ENCODE measurements at places on chromosomes 1 and 21.

- no peak for DNase-seq
These were observed 9.6 kb downstream of the DHRS3 start for GRCh38 chr1:12608311-12608957.

- no peak for DNase-seq
These were observed 36.7 kb downstream of the DISP3 start for GRCh38 chr1:11515368-11516300.

DNA sequence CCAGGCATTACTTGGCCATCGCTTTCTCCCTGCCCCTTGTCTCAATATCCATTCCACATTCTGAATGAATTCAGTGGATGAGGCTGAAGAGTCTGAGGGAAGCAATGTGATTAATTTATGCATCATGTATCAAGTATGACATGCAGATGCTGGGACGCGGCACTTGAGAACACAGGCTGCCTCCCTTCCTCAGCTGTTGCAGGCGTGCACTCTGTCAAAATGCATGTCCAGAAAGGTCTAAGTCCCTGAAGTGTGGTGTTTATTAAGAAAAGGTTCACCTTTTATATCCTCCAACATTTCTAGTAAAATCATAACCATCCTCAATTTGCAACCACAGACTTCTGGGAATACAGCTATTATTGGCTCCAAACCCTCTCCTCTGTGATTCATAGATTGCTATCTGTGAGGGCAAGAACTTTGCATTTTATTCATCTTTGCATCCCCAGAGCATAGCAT, 22.6 kb upstream of the RAB3GAP2 start:
- no peak for DNase-seq

- no peak for DNase-seq
These were observed 15.2 kb upstream of the LGALS8 start for GRCh38 chr1:236508593-236509027.

DNA sequence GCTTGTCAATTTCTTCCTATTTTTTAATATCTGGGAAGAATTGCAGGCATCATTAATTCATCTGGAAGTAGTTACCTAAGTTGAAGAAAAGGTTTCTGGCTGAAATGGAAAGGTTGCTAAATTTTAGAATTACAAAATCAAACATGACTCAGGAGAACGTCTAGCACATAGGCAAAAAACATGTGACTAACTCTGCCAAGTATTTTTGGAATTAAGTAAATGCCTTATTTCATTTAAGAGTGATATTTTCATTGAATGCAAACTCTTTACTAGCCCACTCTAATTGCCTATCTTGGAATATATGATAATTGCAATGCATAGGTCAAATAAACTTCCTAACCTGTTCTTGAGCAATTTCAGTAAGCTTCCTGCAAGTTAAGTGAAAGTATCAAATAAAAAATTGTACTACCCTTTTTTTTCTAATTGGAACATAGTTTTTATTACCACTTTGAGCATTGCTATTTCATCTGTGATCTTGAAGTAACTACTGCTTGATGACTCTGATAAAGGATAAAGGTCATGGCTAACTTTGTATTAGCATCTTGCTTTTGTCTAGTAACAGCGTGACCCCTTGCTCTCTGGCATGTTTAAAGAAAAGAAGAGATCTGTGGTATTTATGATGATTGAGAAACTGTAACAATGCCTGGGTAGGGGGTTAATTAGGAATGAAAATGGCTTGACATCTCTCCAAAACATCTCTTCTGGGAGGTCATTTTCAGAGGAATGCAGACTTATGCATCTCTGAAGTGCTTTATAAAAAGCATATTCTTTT, 208.3 kb upstream of the NCAM2 start:
- DNase-seq: no peak

DNA sequence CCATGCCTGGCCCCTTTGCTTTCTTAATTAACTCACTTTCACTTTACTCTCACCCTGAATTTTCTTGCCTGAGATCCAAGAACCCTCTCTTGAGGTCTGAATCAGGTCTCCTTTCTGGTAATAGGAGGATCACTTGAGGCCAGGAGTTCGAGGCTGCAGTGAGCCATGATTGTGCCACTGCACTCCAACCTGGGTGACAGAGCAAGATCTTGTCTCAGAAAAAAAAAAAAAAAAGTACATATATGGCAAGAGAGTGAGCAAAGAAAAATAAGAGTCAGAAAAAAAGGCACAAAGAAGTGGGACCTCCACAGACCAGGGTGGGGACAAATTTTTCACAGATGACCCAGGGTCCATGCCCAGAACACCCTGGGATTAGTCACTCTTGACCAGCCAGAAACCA, 34.1 kb upstream of the RD3 start:
- no peak for DNase-seq

Measured in cerebellar nuclear complex (tissue), 1 donor.